ENCODE measurements at places on chromosomes 1 and 21.
A peak's percentile ranks its signal among the peaks of the same experiment; 100 is the strongest.

- no peaks in the 10 kb centered on the region for H3K27me3 ChIP-seq
- no peaks in the 10 kb centered on the region for H3K4me1 ChIP-seq
- no peak overlapping the region for H3K27ac ChIP-seq
- H3K4me3 ChIP-seq: no peak overlapping the region
- no peaks in the 10 kb centered on the region for H3K36me3 ChIP-seq
- peak; percentile 71 for DNase-seq
Observed at GRCh38 chr1:18883636-18884418, 18.5 kb downstream of the ALDH4A1 start.

- no peak overlapping the region for H3K4me3 ChIP-seq
- H3K4me1 ChIP-seq: no peaks in the 10 kb centered on the region
- peaks cover 2% of the 10 kb centered on the region for H3K27me3 ChIP-seq
Observed at GRCh38 chr21:25350056-25350455, 257.2 kb downstream of the MRPL39 start.

DNA sequence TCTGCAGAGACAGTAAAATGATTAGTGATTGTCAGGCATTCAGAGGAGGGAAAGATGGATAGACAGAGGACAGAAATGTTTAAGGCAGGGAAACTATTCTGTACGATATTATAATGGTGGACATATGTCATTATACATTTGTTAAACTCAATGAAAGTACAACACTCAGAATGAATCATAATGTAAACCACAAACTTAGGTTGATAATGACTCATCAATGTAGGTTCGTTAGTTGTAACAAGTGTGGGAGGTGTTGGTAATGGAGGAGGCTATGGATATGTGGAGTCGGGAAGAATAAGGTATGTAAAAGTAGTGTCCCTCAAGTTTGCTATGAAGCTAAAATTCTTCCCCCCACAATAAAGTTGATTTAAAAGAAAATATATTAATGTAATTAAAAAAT lies 455.0 kb downstream of the BRINP3 start:
- no peak overlapping the region for H3K4me3 ChIP-seq
- H3K27me3 ChIP-seq: no peaks in the 10 kb centered on the region
- DNase-seq: no peak
- no peaks in the 10 kb centered on the region for H3K36me3 ChIP-seq
- no peaks in the 10 kb centered on the region for H3K4me1 ChIP-seq

DNA sequence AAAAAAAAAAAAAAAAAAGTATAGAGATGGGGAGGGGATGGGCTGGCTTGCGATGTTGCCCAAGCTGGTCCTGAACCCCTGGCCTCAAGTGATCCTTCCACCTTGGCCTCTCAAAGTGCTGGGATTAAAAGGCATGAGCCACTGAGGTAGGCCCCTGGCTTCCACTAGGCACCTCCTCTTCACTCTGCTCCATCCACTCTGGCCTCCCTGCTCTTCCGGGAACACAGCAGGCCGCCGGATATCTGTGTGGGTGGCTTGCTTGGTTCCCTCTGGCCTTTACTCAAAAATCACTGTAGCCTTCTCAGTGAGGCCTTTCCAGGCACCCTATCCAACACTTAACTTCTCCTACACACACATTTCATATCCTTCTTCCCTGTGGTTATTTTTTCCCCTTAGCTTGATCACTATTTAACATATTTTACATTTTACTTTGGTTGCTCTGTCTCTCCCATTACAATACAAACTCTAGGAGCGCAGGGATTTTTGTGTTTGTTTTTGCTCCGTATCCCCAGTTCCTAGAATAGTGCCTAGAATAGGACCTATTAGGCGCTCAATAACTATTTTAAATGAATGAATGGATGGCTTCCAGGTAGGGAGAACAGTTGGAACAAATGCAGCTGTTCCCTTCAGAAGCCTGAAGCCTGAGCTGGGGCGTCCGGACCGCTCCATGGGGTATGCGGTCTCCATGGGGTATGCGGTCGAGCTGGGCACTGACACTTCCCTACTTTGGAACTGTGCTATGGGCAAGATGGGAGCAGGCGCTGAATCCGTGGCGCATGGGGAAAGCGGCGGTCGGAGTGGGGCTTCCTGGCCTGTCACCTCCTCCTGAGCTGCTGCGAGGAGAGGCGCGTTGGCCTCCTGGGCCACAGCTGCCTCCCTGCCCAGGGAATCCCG lies 46.7 kb downstream of the H3-3A start:
- H3K4me3 ChIP-seq: peak overlapping the region; percentile 41
- no peaks in the 10 kb centered on the region for H3K36me3 ChIP-seq
- no peaks in the 10 kb centered on the region for H3K27me3 ChIP-seq
- DNase-seq: no peak

DNA sequence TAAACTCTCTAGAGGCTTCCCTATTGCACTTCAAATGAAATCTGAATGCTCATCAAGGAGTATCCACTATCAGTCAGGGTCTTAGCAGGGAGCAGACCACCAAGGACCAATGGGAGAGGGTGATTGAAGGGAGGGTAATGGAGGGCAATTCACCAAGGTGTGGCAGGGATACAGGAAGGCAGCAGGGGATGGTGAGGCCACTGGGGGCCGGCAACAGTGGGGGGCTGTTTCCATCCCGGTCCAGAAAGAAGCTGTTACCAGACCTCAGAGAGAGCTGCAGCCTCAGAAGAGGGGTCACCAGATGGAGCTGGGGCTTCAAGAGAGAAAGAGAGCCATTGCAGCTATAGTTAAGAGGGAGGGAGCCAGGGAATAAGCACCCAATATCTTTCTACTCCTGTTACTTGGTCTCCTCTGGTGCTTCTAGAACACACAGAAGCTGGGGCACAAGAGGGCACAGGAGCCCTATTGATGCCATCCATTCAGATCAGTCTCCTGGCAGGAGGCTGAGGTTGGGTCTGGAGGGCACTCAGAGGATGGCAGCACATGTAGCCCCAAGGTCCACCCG lies 417.6 kb downstream of the PTPRU start:
- no peak for DNase-seq
- H3K4me1 ChIP-seq: no peaks in the 10 kb centered on the region
- H3K36me3 ChIP-seq: no peaks in the 10 kb centered on the region
- no peak overlapping the region for H3K4me3 ChIP-seq

DNA sequence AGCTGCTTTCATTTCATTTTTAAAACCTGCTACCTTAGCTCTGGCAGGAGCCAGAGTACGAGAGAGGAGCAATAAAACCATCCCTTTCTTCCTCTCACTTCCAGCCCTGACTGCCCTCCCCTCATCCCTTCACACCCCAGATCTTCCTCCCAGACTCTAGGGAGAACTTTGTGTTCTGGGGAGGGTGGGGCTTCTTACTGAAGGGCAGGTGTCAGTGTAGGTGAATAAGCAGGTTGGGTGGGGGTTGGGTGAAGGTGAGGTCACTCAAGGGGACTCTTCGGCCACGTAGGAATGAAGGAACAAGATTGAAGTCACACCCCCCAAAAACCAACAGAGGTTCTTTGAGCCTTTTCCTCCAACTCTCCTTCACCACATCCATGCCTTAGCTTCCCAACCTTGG lies 88.9 kb downstream of the CD58 start:
- H3K36me3 ChIP-seq: no peaks in the 10 kb centered on the region
- H3K4me1 ChIP-seq: no peaks in the 10 kb centered on the region
- no peaks in the 10 kb centered on the region for H3K27me3 ChIP-seq
- no peak for DNase-seq
- H3K27ac ChIP-seq: no peak overlapping the region

- no peak overlapping the region for H3K4me3 ChIP-seq
- DNase-seq: no peak
- no peak overlapping the region for H3K27ac ChIP-seq
- peaks cover 13% of the 10 kb centered on the region for H3K36me3 ChIP-seq
Observed at GRCh38 chr1:230646710-230647302, 4.5 kb downstream of the COG2 start.

DNA sequence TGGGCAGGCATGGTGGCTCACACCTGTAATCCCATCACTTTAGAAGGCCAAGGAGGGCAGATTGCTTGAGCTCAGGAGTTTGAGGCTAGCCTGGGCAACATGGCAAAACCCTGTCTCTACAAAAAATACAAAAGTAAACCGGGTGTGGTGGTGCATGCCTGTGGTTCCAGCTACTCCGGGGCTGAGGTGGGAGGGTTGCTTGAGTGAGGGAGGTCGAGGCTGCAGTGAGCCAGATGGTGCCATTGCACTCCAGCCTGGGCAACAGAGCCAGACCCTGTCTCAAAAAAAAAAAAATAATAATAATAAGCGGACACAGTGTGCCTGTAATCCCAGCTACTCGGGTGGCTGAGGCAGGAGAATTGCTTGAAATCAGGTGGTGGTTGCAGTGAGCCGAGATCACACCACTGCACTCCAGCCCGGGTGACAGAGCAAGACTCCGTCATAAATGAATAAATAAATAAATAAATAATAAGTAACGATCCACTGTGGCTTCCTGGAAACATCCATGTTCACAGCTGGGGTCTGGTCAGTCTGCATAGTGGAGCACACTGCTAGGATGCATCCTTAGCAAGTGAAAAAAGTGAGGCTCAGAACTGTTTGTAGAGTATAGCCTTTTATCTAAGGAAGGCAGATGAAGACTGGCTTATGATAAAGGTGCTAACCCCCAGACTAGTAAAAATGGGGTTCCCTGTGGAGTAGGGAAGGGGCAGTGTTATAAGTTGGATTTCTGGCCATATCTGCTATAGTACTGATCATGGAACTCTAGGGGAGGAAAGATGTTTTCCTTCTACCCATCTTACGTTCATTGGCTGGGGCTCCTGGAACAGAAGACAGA lies 15.7 kb downstream of the PKNOX1 start:
- H3K4me3 ChIP-seq: no peak overlapping the region
- peaks cover 6% of the 10 kb centered on the region for H3K36me3 ChIP-seq
- DNase-seq: no peak
- H3K4me1 ChIP-seq: no peaks in the 10 kb centered on the region
- H3K27me3 ChIP-seq: no peaks in the 10 kb centered on the region

GRCh38 chr1:10825592-10825991 lies 29.1 kb upstream of the CASZ1 start:
- H3K27me3 ChIP-seq: no peaks in the 10 kb centered on the region
- no peak overlapping the region for H3K27ac ChIP-seq
- no peak overlapping the region for H3K4me3 ChIP-seq
- DNase-seq: no peak

- H3K36me3 ChIP-seq: peaks cover 12% of the 10 kb centered on the region
- H3K27ac ChIP-seq: no peak overlapping the region
- H3K4me3 ChIP-seq: no peak overlapping the region
- no peaks in the 10 kb centered on the region for H3K4me1 ChIP-seq
- DNase-seq: no peak
Observed at GRCh38 chr1:62144238-62144831, 50.3 kb upstream of the L1TD1 start.

DNA sequence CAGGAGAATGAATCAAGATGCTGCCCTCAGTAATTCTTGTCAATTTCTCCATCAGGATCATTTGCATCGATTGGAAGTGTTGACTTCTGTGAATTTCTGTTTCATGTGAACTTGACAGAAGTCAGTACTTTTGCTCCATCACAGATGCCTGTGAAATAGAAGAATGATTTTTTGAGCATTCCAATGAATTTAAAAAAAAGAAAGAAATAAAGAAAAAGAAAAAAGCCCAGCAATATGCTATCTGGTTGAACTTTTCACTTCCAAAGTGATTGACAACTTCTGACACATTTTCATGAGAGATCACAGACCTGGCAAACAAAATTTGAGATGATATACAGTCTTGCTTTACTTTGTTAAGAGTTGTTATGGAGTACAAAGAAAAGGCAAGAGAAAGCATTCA lies 175.3 kb downstream of the RWDD3 start:
- no peaks in the 10 kb centered on the region for H3K4me1 ChIP-seq
- no peaks in the 10 kb centered on the region for H3K36me3 ChIP-seq
- no peak overlapping the region for H3K27ac ChIP-seq
- H3K27me3 ChIP-seq: no peaks in the 10 kb centered on the region
- no peak overlapping the region for H3K4me3 ChIP-seq
- DNase-seq: no peak

- no peak overlapping the region for H3K4me3 ChIP-seq
- H3K27me3 ChIP-seq: no peaks in the 10 kb centered on the region
- H3K27ac ChIP-seq: no peak overlapping the region
- no peak for DNase-seq
Observed at GRCh38 chr1:151137789-151138188, 8.6 kb downstream of the SEMA6C start.

- DNase-seq: no peak
- H3K4me3 ChIP-seq: no peak overlapping the region
- H3K27ac ChIP-seq: no peak overlapping the region
- peaks cover 8% of the 10 kb centered on the region for H3K4me1 ChIP-seq
- H3K27me3 ChIP-seq: no peaks in the 10 kb centered on the region
Observed at GRCh38 chr1:236509647-236510401, 14.0 kb upstream of the LGALS8 start.

DNA sequence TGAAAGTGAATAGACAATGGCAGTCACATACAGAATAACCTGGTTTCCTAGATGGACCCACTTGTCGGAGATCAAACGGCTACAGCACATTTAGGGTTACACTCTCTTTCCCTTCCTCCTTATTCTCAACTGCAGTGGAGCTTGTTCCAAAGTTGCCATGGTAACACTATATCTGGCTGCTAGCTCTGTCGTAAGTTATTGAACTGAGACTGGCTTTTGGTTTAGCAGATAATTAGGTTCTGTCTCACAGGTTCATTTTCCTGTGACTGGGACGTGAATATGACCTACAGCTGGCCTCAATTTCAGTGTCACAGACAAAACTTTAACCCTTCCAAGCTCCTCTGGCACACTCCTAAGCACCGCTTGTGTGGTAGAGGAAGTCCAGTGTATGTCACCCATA lies 875.8 kb downstream of the USP25 start:
- no peak overlapping the region for H3K27ac ChIP-seq
- no peaks in the 10 kb centered on the region for H3K27me3 ChIP-seq
- no peak for DNase-seq
- no peaks in the 10 kb centered on the region for H3K4me1 ChIP-seq

DNA sequence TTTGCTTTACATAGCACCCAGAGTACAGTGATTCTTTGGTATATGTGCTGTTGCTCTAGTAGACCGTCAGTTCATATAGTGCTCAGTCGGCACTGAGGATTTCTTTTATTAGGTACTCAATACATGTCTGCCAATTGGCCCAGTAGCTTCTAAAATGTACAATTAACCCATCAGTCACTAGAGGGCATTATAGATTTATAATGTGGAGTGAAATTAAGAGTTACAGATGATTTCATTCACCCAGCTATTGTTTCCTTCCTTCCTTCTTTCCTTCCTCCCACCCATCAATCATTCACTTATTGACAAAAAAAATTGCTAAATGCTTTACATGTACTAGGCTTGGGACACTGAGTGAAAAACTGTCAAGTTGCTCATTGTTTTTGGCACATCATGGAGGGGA lies 263.6 kb upstream of the USP24 start:
- H3K27ac ChIP-seq: no peak overlapping the region
- peaks cover 2% of the 10 kb centered on the region for H3K27me3 ChIP-seq
- DNase-seq: peak; percentile 3
- H3K4me1 ChIP-seq: no peaks in the 10 kb centered on the region
- H3K36me3 ChIP-seq: no peaks in the 10 kb centered on the region
- H3K4me3 ChIP-seq: no peak overlapping the region
